ENCODE measurements at places on chromosomes 12 and 14. TPM values are rescaled to one million over a fixed set of nuclear protein-coding genes. Genes with fewer than 3 reads are reported as not detected.

DNA sequence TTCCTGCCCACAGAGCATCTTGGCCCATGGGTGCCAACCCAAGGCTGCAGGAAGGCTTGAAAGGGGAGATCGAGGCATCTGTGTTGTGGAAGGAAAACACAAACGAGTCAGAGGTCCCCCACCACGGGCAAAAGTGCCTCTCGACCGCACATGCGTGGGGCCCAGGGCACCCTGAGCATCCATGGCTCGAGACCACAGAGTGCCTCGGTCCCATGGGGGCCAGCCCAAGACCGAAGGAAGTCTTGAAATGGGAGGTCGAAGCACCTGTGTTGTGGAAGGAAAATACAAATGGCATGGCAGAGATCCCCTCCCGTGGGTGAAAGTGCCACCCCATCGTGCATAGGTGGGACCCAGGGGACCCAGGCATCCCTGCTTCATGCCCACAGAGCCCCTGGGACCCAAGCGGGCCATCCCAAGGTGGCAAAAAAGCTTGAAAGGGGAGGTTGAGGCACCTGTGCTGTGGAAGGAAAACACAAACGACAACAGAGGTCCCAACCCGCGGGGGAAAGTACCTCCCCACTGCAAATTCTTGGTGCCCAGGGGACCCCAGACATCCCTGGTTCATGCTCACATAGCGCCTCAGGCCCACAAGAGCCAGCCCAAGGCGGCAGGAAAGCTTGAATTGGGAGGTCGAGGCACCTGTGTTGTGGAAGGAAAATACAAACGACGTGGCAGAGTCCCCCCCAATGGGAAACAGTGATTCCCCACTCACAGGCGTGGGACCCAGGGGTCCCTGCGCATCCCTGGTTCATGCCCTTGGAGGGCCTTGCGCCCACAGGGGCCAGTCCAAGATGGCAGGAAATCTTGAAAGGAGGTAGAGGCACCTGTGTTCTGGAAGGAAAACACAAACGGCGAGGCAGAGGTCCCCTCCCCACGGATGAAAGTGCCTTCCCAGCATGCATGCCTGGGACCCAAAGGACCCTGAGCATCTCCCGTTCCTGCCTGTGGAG, 373.0 kb downstream of the ALG10 start:
- no peaks in the 10 kb centered on the region for H3K4me1 ChIP-seq
- no peaks in the 10 kb centered on the region for H3K36me3 ChIP-seq
- DNase-seq, result peak; percentile 4

GRCh38 chr12:122646517-122647217, 56.5 kb downstream of the HCAR2 start:
- H3K27me3 ChIP-seq, result no peaks in the 10 kb centered on the region
- no peaks in the 10 kb centered on the region for H3K4me1 ChIP-seq
- no peaks in the 10 kb centered on the region for H3K36me3 ChIP-seq
- H3K27ac ChIP-seq, result no peak overlapping the region
- H3K4me3 ChIP-seq, result no peak overlapping the region
- DNase-seq, result no peak

DNA sequence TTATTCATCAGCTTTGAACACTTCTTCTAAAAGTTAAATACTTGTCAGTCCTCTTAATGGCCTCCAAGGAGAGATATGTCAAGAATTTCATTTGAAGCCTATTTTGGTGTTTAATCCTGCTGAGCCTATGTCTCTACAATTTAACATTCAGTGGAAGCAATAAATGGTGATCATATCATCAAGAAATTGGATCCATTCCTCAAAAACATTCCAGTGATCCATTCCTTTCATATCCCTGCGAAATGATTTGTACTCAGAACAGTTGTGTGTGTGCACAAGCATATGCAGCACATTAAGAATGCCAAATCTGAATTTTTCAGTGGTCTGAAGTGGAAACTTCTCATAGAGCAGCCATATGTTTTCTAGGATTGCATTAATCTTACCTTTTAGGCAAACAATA, 373.7 kb upstream of the SYT1 start:
- no peaks in the 10 kb centered on the region for H3K4me1 ChIP-seq
- H3K36me3 ChIP-seq, result no peaks in the 10 kb centered on the region
- H3K27me3 ChIP-seq, result no peaks in the 10 kb centered on the region
- H3K27ac ChIP-seq, result no peak overlapping the region
- no peak for DNase-seq
- no peak overlapping the region for H3K4me3 ChIP-seq

DNA sequence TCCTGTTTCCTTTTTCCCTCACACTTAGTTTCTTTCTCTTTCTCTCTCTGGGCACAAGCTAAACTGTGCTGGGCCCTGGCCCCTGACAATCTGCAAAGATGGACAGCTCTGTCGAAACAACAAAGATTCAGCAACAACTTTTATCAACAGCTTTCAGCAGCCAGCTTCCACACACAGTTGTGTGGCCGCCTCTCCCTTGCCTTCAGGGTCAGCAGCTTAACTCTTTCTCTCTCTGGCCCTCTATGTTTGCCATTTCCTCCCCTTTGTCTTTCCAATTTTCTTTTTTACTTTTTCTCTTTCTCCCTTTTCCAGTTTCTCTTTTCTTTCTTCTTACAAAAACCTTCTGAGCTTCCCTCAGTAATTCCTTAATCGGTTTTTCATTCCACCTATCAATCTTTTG, 43.3 kb downstream of the IQSEC3 start:
- no peaks in the 10 kb centered on the region for H3K4me1 ChIP-seq
- peaks cover 5% of the 10 kb centered on the region for H3K27me3 ChIP-seq
- no peaks in the 10 kb centered on the region for H3K36me3 ChIP-seq
- H3K27ac ChIP-seq, result no peak overlapping the region

DNA sequence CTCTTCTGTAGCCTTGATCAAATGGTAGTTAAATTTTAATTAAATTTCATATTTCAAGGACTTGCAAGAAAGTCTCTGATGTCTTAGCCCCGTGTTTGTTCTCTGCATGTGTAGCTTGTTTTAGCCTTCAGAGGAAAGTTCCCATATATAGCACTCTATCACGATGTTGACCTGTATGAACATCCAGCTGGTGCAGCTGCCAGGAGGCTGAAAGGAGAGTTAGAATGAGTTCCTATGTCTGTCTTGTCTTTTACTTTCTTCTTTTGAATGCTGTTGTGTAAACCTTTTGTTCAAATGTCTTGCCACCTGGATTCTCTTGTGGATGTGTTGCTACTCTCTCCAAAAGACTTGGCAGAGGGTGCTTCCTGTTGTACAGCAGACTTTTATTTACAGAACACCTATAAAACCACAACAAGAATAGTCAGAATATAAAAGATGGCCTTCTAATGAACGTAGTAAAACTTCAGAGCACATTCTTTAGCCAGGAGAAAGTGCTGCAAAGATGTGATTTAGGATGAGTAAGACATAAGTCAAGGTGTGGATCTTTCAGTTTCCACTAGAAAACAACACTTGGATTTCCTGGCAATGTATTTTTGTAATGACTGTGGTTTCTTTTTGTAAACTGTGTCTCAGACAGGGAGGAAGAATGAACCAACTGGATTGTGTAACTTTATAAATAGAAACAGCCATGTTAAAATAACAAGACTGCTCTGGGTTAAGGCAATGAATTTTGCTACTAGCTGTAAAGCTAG, 17.2 kb downstream of the NAV3 start:
- H3K4me3 ChIP-seq, result no peak overlapping the region
- H3K27me3 ChIP-seq, result no peaks in the 10 kb centered on the region
- no peak for DNase-seq
- H3K36me3 ChIP-seq, result no peaks in the 10 kb centered on the region
- H3K27ac ChIP-seq, result no peak overlapping the region

DNA sequence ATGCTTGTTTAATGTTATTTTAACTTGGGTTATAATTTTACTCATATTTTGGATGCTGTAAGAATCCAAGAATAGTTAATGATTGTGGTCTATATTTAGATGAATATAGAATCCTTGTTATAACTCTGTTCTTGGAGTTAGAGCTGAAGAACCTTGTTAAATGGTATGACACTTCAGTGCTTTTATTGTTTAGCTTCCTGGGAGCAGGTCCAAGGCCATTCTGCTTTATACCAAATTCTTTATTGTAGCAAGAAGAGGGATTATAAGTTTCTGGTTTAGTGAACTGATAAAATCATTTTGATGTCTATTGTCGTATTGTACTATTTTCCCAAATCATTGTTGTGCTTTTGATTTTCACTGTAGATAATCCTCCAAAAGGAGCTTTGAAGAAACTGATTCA, 69.4 kb downstream of the MIA2 start:
- no peak overlapping the region for H3K4me3 ChIP-seq
- H3K27ac ChIP-seq, result no peak overlapping the region
- H3K36me3 ChIP-seq, result peaks cover 7% of the 10 kb centered on the region
- no peaks in the 10 kb centered on the region for H3K4me1 ChIP-seq
- H3K27me3 ChIP-seq, result no peaks in the 10 kb centered on the region

DNA sequence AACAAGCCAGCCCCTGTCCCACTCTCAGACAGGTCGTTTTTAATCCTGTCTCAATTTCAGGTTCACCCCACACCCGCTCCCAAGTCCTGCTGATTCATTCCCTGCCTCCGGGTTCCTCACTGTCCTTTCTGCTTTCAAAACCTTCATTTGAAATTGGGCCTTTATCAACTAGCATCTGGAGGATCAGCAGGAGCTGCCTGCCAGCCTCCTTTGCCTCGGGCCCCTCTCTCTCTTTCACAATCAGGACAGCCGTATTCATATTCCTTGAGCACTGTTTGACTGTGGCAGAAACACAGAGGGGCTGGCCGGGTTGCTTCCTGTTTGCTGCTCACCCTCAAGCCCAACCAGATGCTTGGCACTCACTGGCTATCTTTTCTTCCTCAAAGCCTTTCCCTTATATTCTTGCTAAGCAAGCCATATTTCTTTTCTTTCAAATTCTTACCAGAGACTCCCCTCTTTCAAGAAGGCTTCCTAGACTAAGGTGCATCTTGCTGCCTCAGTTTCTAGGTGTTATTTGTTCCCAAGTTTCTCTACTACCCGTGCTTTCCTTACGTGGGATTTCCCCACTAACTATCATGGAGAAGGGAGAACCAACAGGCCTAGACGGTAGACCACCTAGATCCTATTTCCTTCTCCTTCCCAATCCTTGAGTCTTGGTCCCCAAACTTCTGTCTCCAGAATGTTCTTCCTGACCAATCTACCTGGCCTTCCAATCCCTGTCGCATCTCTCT, 3.0 kb downstream of the GALNT6 start:
- H3K4me1 ChIP-seq, result no peaks in the 10 kb centered on the region
- no peaks in the 10 kb centered on the region for H3K27me3 ChIP-seq
- H3K4me3 ChIP-seq, result no peak overlapping the region
- no peak for DNase-seq

DNA sequence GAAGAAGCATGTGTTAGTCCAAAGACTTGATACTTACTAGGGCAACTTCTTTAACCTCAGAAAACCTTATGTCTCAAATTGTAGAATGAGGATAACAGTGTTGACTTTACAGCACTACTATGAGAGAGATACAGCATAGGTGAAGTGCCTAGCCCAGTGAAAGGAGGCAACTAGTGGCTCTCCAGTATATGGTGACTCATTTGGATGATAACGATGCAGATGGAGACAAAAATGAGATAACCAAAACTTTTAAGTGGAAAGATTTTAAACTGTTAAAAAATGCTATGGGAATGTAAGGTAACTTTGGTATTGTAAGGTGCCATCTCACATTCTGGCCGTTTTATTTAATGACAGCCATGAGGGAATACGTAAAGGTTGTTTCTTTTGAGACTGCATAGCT, 2.7 kb downstream of the PHC1 start:
- H3K36me3 ChIP-seq, result no peaks in the 10 kb centered on the region
- H3K4me3 ChIP-seq, result no peak overlapping the region
- no peak for DNase-seq
- H3K27ac ChIP-seq, result no peak overlapping the region
- peaks cover 11% of the 10 kb centered on the region for H3K4me1 ChIP-seq

DNA sequence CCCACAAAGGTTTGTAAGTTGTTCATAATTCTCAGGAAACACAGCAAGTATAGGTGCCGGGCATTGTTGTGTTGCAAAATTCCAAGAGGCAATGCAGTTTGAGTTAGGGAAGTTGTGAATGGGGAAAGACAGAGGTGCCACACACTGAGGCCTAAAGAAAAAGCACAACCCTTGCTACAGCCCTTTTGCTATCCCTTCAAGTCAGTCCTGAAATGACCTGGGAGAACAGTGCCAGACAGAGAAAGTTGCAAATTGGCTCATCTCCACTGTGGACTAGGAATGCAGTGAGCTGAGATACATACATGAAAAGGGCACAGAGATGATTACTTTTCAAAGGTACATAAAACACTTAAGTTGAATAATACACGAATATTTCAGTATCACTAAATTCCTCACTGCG, 213.3 kb upstream of the TMTC1 start:
- no peak overlapping the region for H3K4me3 ChIP-seq
- no peaks in the 10 kb centered on the region for H3K36me3 ChIP-seq
- no peak for DNase-seq
- no peaks in the 10 kb centered on the region for H3K4me1 ChIP-seq
- H3K27ac ChIP-seq, result no peak overlapping the region

GRCh38 chr12:106305376-106305775, 2.8 kb downstream of the TCP11L2 start:
- no peak overlapping the region for H3K4me3 ChIP-seq
- no peaks in the 10 kb centered on the region for H3K27me3 ChIP-seq
- DNase-seq, result no peak

- no peaks in the 10 kb centered on the region for H3K4me1 ChIP-seq
- H3K27me3 ChIP-seq, result no peaks in the 10 kb centered on the region
- H3K27ac ChIP-seq, result no peak overlapping the region
- DNase-seq, result no peak
Observed at GRCh38 chr12:38056701-38057689, 259.6 kb upstream of the ALG10B start.

- peak overlapping the region; percentile 70 for H3K4me3 ChIP-seq
- H3K27ac ChIP-seq, result peak overlapping the region; percentile 98
- no peaks in the 10 kb centered on the region for H3K36me3 ChIP-seq
- peaks cover 16% of the 10 kb centered on the region for H3K4me1 ChIP-seq
Observed at GRCh38 chr12:59597385-59597781, 1.6 kb downstream of the SLC16A7 start.

DNA sequence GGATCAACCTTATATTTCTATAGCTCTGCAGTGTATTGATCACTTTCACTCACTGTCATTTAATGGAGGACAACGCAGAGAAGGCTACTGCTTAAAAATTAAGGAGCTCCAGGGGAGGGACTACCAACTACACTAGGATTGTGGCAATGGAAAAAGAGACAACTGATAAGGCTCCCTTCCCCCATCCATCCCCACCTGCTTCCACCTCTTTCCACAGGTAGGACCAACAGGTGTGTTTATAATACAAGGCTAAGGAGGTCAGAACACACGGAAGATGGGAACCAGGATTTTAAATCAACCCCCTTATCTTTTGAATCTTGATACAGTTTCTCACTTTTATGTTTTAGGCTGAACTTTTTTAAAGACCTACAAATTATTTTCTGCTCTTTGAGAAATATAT, 90.8 kb downstream of the STAB2 start:
- H3K4me1 ChIP-seq, result peaks cover under 1% of the 10 kb centered on the region
- no peaks in the 10 kb centered on the region for H3K36me3 ChIP-seq
- H3K27me3 ChIP-seq, result no peaks in the 10 kb centered on the region
- H3K27ac ChIP-seq, result no peak overlapping the region
- DNase-seq, result no peak

GRCh38 chr14:69045857-69046475, 66.9 kb upstream of the ACTN1 start:
- no peak overlapping the region for H3K27ac ChIP-seq
- no peaks in the 10 kb centered on the region for H3K27me3 ChIP-seq
- H3K36me3 ChIP-seq, result no peaks in the 10 kb centered on the region
- H3K4me1 ChIP-seq, result peaks cover 44% of the 10 kb centered on the region

SLC4A8 gene
- 5.5 TPM for polyA plus RNA-seq

PRIMA1 gene
- 0.27 TPM for polyA plus RNA-seq

FAIM2 gene
- 1.5 TPM for polyA plus RNA-seq

REP15 gene
- 0.80 TPM for polyA plus RNA-seq

GPR132 gene
- 0.38 TPM for polyA plus RNA-seq

PMCH gene
- not detected for polyA plus RNA-seq

RGS6 gene
- polyA plus RNA-seq, result 0.27 TPM

NPFF gene
- not detected for polyA plus RNA-seq

USP44 gene
- polyA plus RNA-seq, result 2.2 TPM
